RKO (cell line): ENCODE measurements at places on chromosomes 1 and 21.
A peak's percentile ranks its signal among the peaks of the same experiment; 100 is the strongest.

DNA sequence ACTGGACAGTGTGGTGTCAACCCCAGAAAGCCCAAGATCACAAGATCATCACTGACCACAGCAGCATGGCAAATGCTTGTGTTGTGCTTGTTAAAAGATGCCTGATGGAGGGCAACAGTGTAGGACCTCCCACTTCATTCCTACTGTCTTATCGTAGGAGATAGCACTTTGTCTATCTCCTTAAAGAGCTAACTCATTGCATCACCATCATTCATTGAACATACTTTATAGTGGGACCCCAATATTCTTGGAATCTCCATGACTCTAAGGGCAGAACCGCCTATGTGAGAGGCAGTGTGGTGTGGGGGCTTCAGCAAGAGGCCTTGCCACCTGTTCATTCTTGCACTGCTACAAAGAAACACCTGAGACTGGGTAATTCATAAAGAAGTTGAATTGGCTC, 5.0 kb upstream of the SH2D1B start:
- DNase-seq, result no peak

GRCh38 chr1:227399152-227399730, 80.9 kb upstream of the CDC42BPA start:
- DNase-seq, result no peak

DNA sequence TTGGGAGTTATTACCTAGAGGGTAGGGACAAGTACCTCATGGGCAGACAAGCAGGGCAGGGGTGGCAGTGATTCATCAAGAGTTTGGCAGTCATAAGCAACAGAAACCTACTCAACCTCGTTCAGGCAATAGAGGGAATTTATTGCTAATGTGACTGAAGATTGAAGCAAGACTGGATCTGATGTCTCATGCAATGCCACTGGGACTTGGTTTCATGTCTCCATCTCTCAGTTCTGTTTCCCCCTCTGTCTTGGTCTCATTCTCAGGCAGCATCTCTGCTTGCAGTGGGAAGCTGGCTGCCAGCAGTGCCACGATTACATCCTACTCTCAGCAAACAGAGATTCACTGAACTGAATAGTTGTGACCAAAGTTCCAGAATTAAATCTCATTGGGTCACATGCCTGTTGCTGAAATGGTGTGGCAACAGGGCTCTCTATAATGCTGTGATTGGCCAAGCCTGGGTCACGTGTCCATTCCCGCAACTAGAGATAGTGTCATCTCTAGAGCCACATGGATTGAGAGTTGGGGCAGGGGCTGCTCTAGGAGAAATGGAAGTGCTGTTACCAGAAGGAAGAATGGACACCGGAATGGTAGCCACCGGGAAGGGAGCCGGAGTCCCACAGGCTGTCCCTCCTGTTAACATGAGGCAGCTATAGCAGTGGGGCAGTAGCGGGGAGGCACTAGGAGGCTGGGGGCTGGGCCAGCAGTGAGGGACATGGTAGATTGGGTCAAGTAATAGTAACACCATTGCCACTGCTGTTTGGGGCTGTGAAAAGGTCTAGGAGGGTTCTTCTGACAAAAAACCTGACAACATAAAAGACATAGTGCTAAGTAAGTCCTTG, 3.9 kb upstream of the CDC42 start:
- DNase-seq, result no peak

- no peak for DNase-seq
Observed at GRCh38 chr1:43056981-43057391, 98.3 kb upstream of the SLC2A1 start.

GRCh38 chr1:15492596-15492995, 16.7 kb downstream of the CELA2B start:
- DNase-seq, result no peak

DNA sequence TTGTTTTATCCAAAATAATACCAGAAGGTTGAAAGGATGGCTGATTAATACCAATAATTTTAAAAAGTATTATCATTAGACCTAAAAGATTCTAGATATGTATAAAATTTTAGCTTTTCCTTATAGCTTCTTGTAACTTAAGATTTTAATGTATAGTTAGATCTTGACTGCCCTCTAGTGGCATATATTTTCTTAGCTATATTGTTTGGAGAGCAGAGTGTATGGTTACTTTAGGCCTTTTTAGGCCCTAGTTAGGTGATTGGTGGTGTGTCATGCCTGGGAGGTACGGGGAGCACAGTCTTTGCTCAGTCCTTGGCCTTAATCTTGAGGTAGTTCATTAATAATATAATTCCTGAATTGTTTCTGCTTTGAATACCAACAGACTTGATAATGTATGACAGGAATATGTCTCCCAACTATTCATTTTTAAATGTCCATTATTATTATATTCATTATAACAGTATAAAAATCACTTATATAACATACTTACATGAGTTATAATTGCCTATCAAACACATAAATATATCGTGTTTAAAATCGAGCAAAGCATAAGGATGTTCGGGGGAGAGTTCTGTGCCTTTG, 328.4 kb downstream of the ZP4 start:
- peak; percentile 86 for DNase-seq

GRCh38 chr1:10753299-10753698, 43.1 kb downstream of the CASZ1 start:
- no peak for DNase-seq

DNA sequence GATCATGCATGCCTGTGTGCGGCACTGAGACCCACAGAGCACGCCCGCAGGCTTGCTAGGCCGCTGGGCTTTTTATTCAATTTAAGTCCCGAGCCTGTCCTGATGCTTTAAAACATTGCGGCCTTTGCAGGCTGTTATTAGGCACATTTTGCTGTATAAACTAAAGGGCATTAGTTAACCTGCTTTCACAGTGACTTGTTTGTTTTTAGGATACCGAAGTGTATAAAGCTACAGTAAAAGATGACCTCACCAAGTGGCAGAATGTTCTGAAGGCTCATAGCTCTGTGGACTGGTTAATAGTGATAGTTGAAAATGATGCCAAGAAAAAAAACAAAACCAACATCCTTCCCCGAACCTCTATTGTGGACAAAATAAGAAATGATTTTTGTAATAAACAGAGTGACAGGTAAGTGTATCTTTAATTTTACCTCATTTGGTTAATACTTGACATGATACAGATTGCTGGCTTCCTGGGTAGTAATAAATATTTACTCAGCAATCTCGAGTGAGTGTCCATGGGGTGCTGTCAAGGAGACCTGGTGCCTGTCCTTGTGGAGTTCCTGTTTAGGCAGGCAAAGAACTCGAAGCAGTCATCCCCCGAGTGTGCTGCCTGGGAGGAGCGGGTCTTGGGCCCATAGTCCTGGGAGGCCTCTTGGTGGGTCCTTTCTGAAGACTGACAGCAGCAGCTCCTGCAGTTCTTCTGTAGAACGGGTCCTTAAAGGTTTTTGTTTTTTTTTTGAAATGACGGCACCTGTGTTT, 40.1 kb downstream of the TRAPPC10 start:
- no peak for DNase-seq

- no peak for DNase-seq
Observed at GRCh38 chr1:232166942-232167341, 463.0 kb downstream of the SIPA1L2 start.

DNA sequence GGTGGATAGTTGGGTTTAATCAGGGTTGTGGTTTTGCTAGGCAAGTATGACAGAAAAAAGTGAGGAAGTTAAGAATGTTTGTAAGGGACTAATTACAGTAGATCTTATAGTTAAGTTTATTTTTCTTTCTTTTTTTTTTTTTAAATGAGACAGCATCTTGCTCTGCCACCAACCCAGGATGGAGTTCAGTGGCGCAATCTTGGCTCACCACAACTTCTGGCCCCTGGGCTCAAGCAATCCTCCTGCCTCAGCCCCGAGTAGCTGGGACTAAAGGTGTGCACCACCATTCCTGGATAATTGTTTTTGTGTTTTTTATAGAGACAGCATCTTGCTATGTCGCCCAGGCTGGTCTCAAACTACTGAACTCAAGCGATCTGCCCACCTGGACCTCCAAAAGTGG, 41.7 kb downstream of the EYA3 start:
- no peak for DNase-seq

GRCh38 chr1:2571348-2571747, 15.2 kb downstream of the TNFRSF14 start:
- no peak for DNase-seq

- peak; percentile 67 for DNase-seq
Observed at GRCh38 chr21:41460578-41461527, 34.8 kb downstream of the MX1 start.

GRCh38 chr1:9071554-9072235, 2.3 kb upstream of the SLC2A5 start:
- no peak for DNase-seq

DNA sequence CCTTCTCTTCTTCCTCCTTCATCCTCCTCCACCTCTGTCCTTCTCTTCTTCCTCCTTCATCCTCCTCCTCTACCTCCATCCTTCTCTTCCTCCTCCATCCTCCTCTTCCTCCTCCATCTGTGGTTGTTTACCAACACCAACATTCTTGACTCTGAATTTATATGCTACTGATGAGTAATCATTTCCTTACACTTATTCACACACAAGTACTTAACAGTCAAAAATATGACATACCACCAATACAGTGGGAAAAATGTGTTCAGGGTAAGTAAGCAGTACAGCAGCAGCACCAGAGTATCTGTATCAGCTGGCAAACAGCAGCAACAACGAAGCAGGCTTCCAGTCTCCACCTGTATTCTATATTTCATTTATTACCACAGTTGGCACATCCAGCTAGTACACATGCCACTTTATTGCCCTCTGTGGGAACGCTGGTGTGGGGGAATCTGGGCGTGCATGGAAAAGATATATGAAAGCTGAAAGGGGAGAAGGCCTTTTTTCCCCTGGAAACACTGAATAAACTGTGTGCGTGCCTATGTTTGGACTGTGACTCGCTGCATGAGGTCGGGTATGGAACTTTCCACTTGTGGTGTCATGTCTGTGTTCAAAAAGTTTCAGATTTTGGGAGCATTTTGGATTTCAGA, 16.0 kb downstream of the ADSS2 start:
- peak; percentile 47 for DNase-seq

GRCh38 chr1:5822266-5822665, 170.0 kb downstream of the NPHP4 start:
- no peak for DNase-seq

- peak; percentile 77 for DNase-seq
Observed at GRCh38 chr1:39539252-39539790, 37.3 kb downstream of the PABPC4 start.

- no peak for DNase-seq
Observed at GRCh38 chr1:233215135-233215760, 80.3 kb downstream of the PCNX2 start.

DNA sequence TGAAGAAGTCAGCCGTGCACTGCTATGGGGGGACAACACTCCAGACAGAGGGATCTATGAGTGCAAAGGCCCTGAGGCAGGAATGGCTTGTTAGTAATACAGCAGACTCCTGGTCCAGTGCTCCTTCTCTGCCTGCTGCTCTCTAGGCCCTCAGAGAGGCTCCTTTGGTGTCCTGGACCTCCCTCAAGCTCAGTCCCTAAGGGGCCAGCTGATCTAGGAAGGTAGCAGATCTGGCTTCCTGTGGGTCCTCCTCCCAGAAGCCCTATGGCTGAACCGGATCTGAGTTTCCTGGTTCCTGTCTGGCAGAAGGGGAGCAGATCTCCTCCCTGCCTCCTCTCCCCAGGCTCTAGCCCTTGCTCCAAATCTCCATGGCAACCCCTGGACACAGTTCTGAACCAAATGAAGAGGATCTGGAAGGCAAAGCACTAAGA, at the start of gene LDLRAD2:
LDLRAD2 (plus strand) TSS at position 391 of the 431 bp plus-strand sequence. CDS start 187 bp downstream, outside the sequence.
- no peak for DNase-seq

DNA sequence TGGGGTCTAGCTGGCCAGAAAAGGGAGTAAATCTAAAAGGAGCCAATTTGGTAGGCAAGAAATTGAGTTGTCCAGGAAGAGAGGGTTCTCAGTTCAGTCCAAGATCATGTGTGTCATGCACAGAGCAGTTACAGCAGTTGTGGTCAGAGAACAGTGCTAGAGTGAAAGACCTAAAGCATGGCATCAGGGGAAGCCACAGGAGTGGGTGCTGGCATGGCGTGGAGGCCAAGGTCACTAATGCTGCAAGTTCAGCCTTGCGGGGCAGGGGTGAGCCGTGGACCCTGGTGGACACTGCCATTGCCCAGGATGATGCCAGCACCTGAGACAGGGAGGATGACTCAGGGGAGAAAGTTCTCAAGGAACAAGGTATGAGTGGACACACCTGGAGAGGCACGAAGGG, 16.6 kb upstream of the TMEM125 start:
- no peak for DNase-seq

DNA sequence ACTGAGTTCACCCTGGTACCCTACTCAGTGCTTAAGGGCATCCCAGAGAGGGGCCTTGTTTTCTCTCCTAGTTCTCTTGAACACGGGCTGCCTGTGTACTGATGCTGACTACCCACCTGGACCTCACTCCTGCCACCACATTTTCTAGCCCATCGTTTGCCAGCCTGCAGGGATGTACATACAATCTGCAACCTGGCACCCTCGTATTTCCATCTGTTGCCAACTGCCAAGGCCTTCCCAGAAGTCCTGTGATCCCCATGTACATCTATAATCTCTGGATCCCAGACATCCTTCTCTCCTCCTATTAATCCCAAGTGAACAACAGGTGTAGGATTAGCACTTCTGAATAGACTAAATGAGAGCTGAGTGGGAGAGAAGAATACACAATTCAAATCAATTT, 212.0 kb downstream of the SLC45A1 start:
- no peak for DNase-seq

- DNase-seq, result no peak
Observed at GRCh38 chr1:44611419-44611818, 62.9 kb downstream of the TMEM53 start.

DNA sequence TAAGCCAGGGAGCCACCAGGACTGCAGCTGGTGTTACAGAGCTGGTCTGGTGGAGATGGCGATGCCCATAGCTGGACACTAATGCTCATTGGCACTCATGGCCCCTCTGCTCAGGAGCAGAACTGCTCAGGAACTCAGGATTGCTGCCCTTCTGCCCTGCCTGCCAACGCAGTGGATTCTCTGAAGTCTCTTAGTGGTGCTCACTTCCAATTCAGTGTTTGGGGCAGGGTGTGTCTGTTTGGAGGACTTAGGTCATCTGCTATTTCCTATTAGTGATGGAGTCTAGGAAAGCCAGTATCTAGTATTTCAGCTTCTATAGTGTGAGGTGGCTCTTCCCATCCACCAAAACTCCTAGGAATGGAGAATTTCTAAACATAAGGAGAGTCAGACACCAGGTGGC, 29.1 kb downstream of the S100A10 start:
- no peak for DNase-seq

DNA sequence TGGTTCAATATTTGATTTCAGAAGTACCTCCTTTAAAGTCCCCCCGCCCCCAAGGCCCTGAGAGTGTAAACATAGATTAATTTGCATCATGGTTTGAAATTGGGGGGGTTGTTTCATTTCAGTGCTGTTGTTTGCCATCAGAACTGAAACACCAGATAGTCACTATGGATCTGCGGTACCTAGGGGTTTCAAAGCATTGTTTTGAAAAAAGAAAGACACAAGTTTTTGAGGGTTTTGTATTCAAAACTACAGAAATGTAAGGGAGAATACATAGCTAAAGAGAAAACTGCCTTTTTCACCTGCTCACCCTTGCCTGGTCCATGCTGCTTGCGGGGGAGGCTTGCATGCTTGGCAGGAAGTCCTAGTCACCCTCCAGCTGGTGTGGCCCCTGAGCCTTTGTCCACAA, 59.3 kb downstream of the ACP6 start:
- no peak for DNase-seq

GRCh38 chr1:179175011-179175841, 54.3 kb downstream of the ABL2 start:
- peak; percentile 12 for DNase-seq

- no peak for DNase-seq
Observed at GRCh38 chr1:162901243-162901642, 40.3 kb upstream of the CCDC190 start.
